Foreskin melanocyte (primary cell): ENCODE measurements at places on chromosomes 7 and 10.
A peak's percentile ranks its signal among the peaks of the same experiment; 100 is the strongest.

DNA sequence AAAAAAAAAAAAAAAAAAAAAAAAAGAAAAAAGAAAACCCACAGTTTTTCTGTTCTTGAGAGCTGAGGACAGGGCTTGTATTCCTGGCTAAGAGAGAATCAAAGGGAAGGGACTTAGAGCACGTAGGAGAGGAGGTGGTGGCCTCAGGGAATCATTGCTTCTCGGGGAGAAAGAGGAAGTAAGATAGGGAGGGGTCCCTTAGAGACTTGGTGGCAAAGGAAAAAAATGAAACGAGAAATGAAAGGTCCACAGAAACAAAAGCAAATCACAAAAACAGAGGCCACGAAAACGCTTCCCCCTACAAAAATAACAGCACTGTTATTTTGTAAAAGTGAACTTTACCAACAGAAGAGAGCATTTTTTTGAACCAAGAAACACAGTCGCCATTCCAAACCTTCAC is 323.1 kb upstream of the GALNT17 start:
- DNase-seq = no peak

DNA sequence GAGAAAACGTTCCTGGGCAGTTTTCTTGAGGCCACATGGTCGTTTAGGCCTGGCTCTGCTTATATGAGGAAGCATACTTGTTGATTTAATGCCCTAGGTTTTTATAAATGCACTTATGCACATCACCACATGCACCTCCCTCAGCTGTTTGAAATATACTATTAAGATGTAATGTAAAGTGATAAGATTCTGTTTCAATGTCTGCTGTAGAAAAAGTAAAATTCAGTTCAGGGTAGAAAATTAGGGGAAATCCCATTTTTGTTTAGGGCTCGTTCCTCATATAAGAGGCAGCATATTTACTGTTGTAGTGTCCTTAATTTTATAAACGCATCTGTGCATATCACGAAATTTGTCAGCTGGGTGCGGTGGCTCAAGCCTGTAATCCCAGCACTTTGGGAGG is 7.8 kb upstream of the CAMK1D start:
- no peak for DNase-seq

DNA sequence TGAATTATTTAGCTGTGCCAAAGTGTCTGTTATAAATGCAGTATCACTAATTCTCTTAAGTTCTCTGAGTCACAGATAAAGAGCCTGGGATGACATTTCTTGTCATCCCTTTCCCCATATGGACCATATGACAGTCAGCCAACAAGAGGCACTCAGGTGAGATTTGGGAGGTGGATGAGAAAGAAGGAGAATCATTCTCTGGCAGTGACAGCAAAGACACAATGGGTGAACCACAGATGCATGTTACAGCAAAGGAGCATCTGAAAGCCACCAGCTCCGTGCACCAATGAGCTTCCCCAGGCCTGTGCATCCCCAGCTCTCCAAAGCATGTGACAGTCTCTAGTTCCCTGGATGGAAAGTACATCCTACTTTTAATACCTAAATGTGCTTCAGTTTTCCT is 10.8 kb downstream of the GIMAP6 start:
- no peak for DNase-seq

DNA sequence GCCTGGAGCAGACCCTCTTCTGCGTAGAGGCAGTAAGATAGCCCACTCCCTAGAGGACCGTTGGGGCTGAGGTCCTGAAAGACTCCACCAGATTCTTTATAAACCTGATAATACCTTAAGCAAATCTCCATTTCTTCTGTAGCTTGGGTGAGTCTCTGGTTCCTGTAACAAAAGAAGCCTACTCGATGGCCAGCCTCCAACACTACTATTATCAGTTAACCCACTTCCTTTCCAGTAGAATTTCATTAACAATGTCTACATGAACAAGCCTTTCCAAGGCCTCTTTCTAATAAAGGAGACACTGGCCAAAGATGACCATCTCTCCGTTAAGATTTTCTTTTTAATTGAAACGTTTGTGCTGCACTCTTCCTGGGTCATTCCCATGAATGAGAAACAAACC is 201.7 kb upstream of the KCTD7 start:
- DNase-seq = no peak

GRCh38 chr7:73887762-73888161 is 26.8 kb downstream of the TMEM270 start:
- no peak for DNase-seq

DNA sequence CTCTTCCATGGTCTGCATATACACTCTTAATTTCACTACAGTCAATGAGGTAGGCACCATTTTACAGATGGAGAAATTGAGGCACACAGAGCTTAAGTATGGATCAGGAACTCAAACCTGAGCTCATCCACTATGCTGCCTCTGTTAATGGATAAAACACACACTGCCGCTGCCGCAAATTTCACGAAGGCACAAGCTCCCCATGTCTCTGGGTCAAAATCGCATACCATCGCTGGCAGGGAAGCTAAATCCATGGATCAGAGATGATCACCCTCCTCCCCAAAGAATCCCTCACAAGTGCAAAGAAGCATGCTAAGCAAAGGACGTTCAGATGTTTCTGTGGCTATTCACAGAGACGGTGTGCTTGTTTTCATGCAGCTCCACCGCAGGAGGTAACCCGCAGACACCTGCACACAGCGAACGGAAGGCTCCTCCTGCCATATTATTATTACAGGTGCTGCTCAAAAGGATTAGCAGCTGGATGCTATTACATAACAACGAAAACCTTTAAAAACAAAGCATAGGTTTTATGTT is 109.3 kb downstream of the UBE2H start:
- DNase-seq = no peak

DNA sequence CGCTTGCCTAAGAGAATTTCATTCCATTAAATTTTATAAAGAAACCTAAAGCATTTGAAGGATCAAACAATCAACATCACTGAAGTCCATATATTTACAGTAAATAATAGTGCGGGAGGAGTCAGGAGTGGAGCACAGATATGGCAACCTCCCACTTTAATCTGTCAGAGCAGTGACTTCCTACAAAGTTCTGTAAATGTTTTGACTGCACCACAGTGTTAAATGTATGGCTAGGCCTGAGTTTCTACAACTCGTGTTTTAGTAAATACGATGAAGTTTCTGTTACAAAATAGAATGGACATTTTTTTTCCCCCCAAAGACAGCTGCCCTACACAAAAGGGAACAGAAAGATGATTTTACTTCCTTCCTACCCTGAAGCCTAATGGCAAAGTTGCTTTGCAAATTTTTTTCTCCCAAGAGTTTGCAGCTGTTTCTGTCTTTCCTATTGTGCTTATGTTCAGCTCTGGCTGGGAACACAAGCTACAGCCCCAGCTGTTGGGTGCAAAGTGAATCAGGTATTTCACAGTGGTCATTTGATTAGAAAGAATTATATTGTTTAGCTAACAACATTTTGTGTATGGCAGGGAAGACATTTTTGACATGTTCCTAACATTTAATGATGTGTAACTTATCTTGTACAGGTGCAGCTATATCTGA is 62.1 kb downstream of the MET start:
- peak; percentile 69 for DNase-seq
